ENCODE measurements at places on chromosomes 3 and 15.

DNA sequence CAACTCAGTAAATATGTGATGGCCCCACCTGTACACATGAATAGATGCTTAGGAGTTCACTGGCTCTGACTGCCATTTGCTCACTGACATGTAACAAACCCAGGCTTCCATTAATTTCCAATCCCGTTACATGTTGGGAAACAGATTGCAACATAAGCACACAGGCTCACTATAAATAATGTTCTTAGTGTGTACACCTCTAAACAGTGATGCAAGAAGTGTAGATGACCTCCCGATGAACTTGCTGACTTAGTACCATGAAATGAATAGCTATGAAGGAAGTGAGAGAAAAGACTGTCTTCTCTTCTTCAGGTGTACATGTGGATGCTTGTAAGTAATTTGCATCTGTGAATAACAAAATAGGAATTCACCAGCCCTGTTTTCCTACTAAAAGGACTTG, 21.4 kb upstream of the FSIP1 start:
- DNase-seq = no peak

DNA sequence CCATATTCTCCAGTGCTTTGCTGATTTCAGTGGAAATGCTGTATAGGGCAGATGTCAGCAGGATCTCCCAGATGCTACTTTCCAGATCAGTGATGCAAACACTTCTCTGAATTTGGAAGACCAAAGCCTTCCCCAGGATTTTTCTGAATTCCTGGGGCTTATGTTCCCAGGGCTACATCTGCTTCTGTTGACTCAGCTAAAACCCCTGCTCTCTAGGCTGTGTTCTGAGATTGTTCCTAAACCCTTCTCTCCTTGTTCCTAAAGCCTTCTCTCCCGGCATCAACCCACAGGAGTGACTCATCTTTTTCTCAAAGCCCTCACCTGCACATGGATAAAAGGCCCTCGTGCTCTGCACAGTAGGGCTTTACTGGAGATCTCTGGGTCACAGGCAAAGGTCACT, 35.5 kb downstream of the FAH start:
- DNase-seq = no peak

DNA sequence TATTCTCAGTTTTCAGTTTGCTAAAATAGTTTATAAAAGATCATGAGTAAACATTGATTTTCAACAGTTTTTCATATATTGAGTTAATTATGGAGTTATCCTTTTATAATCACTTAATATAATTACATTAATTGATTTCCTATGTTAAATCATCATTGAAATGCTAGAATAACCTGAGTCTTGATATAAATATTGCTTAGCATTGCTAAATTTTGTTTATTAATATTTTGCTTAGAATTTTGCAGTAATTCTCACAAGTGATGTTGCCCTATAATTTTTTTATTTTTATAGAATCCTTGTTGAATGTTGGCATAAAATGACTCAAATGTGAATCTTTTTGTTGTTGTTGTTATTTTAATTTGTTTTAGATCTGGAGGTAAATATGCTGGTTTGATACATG, 654.2 kb downstream of the OTOL1 start:
- no peak for DNase-seq

DNA sequence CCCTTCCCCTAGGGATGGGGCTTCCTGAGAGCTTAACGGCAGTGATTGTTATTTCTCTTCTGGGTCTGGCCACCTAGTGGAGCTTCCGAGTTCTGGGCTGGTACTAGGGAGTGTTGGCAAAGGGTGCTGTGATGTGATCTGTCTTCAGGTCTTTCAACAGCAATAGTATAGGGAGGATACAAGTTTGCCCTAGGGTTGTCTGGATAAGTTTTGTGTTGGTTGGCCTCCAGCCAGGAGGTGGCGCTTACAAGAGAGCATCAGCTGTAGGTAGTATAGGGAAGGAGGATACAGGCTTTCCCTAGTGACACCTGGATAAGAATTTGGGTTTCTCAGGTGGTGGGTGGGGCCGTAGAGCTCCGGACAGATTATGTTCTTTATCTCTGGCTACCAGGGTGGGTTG, 19.2 kb upstream of the CPOX start:
- no peak for DNase-seq

DNA sequence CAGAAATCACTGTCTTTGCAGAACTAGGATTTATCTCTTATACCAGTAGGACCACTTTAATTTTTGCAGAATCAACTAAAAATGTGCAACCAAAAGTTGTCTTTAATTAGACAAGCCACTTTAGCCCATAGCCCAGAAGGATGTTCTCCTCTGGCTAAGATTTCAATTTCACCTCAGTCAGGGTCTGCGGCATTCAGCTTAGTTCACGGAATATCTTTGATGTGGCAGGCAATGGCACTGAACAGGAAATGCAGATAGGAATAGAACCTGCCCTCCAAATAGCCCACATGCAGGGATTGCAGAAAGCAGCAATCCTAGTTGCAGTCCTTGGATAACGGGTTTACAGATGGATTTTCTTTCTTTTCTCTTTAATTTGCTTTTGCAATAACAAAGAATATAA, 100.8 kb downstream of the MESD start:
- DNase-seq = no peak

- DNase-seq = no peak
These were observed 255.0 kb downstream of the TBL1XR1 start for GRCh38 chr3:176942305-176942704.

- DNase-seq = no peak
These were observed 11.7 kb upstream of the MAP1A start for GRCh38 chr15:43505738-43506137.

DNA sequence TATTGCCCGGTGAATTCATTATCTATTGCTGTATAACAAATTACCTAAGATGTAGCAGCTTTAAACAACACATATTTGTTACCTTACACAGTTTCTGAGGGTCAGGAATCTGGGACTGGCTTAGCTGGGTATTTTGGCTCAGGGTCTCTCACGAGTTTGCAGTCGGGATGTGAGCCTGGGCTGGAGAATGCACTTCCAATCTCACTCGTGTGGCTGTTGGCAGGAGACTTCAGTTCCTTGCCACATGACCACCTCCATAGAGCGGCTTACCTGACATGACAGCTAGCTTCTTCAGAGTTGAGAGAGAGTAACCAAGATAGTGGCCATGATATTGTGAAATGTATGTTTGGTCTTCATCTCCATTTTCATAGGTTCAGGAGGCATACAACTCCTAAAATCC, 18.4 kb upstream of the MITF start:
- DNase-seq = no peak

DNA sequence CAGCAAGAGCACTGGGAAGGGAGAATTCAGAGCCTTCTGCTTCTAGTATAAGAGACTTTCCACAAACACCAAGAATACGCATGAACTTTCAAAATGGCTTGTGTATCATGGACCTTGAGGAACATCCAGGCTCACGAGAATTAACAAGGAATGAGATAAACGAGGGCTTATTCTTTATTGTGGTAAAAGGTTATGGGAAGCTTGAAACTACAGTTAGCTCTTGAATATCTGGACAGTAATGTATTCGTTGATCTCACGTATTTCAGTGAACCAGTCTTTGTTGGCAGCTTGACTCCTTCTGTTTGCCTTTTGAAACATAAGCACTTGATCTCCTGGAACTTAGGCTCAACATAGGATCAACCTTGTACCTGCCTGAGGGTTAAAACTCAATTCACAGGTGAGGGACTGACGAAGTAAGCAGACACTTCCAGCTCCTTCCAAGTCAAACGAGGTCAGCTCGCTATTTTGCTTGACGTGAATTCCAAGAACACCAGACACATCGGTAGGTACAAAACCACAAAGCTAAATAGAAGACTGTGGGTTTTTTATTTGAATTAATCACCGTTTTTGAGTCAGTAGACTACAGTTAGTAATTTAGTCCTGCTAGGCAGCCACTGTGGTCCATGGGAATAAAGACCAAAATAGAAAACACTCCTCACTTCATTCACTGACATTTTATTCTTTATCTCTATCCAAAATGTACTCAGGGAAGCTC, 30.8 kb downstream of the GALNT15 start:
- no peak for DNase-seq

- no peak for DNase-seq
These were observed 263.3 kb downstream of the LPP start for GRCh38 chr3:188417271-188417696.

- DNase-seq = no peak
These were observed 166.7 kb downstream of the FRMD5 start for GRCh38 chr15:44028349-44028748.

GRCh38 chr3:77189258-77189657, 149.4 kb downstream of the ROBO2 start:
- no peak for DNase-seq

GRCh38 chr3:97901313-97902248, 70.7 kb downstream of the RIOX2 start:
- no peak for DNase-seq

DNA sequence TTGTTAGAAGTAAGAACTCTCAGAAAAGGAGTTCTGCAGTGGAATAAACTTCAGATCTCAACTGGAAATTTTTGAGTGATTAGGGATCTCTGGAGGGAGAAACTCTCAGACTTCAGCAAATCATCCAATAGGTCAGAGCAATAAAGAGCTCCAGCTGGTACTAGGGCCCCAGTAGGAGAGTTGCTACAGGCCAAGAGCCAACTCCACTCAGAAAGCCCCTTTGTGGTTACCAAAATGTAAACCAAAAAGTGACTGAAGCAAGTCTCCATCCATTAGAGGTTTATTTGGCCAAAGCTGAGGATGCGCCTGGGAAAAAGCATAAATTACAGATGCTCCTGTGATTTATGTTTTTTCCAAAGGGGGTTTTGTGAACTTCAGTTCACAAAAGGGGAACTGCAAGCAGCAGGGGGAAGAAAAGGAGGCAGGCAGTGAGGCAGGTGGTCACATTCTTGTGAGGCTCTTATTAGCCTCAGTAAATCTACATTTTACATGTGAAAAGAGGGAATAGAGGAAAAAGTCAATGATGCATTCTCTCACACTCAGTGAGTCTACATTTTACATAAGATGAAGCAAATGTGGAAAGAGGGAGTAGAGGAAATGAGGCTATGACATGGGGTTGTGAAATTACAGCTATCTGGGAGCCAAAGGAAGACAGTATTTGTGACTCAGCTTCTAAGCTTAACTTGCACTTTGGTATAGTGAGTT, 92.4 kb upstream of the DAZL start:
- DNase-seq = no peak

- no peak for DNase-seq
These were observed 246.5 kb downstream of the ROBO1 start for GRCh38 chr3:79521221-79521848.

DNA sequence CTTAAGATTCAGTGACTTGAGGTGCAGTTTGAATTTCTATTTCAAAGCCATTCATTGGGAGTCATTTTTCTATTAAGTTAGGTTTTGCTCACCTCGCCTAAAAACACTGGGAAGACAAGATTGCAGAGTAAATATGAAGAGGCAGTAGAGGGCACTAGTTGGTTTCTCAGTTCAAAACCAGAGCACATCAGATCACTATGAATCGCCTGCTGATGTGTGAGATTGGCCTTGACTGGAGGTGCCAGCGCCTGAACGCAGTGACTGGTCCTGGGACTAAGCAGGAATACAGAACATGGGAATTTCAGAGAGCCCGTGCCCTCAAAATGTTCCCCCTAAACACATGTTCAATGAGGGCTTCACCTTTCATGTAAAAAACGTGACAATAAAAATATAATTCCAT, 229.0 kb downstream of the ITPR1 start:
- DNase-seq = no peak

DNA sequence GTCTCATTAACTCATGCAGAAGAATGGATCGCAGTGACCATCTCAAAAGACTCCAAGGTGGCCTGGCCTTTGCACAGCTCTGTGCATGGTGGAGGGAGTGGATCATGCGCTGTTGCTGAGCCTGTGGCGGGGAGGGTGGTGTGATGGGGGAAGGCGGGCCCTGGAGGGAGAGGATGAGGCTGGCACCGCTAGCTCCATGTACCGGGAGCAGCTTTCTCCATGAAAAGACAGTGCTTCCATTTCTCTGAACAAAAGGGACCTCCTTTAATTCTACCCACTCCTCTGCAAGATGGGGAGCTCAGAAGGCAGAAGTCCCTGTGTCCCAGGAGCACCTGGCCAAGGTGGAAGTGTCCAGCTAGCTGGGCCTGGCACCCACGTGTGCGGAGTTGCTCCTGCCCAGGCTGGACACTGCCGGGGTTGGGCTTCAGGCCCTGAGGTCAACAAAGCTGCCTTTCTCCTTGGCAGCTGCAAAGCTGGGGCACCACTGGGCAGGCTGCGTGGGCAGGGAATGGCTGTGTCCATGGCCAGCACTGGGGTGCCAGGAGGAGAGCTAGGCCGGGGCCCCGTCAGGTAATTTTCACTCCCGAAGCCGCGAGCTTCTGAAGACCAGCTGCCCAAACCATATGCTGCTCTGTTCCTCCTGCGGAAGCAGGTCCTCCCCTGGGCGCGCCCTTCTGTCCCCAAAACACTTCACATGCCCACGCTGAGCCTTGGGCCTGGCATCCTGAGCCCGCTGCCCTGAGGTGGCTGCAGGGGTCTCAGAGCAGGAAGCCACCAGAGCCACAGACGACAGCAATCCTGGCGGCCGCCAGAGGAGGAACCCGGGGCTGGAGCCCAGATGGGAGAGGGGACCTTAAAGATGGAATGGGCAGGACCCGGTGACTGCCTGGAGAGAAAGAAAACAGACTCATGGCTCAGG, 6.4 kb downstream of the MAP6D1 start:
- no peak for DNase-seq

- peak; percentile 11 for DNase-seq
These were observed 543 bp downstream of the MEF2A start for GRCh38 chr15:99566157-99566897.

DNA sequence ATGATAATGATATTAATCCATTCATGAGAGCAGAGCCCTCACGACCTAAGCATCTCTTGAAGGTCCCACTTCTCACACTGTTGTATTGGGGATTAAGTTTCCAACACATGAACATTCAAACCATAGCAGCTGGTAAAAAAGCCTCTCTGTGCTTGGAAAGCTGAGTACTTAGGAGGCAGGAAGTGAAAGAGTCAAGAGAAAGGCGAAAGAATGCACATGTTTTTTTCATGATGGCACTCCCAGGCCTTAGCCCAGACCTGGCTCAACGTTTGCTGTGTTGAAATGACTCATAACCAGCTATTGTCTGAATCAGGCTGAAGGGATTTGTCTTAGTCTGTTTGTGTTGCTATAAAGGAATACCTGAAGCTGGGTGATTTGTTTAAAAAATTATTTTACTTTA, 84.4 kb upstream of the RGMA start:
- DNase-seq = no peak

- DNase-seq = no peak
These were observed 123.6 kb upstream of the MLF1 start for GRCh38 chr3:158447408-158447807.

DNA sequence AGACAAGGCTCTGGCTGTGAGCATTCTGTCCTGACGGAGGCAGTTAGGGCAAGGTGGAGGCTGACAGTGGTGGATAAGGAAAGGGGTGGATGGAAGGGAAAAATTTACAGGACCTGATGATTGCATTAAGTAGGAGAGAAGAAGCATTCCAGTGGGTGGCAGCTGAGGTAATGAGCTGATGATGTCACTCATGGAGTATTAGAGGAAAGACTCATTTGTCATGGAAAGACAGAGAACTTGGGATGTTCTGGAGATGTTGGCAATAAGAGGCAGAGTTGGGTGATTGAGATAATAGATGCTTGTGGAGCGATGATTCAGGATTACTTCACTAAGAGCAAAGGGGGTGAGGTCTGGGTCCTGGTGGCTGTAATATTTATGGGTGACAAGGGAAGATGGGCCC, 63.6 kb upstream of the SCN5A start:
- DNase-seq = no peak

GRCh38 chr3:193879099-193879863, 256.7 kb upstream of the HES1 start:
- no peak for DNase-seq

GRCh38 chr3:187954873-187955586, 198.9 kb upstream of the LPP start:
- DNase-seq = no peak

- no peak for DNase-seq
These were observed 83.0 kb downstream of the AGBL1 start for GRCh38 chr15:86162641-86163040.
